ENCODE measurements at places on chromosomes 1 and 21.

- DNase-seq = no peak
Observed at GRCh38 chr1:181909010-181909409, 152.5 kb downstream of the ZNF648 start.

GRCh38 chr1:178371235-178371634 lies 125.5 kb downstream of the CLEC20A start:
- DNase-seq = no peak

DNA sequence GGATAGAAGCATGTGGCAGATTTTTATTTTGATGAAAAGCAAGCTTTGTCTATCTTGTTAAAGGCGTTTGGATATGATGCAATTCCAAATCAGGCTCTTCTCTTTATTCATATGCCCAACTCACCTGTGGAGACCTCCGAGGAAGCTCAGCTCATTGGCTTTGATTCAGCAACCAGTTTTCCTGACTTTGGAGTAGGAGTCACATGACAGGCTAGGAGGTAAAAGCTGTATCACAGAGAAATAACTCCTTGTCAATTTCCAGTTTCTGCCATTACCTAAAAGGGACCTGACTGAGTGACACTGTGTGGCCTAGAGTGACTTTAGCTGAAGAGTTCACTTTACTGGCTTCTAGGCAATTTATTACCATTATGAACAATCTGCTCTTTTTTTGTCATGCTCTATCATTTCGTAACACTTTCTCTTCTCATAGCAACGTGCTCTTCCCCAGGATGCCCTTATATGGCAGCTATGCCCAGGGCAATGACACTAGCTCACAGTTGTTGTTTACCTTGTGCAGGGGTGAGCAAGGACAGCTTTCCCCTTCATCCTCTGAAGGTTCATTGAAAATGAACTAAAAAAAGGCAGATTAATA lies 107.2 kb downstream of the KCNK1 start:
- DNase-seq = peak; percentile 11

- no peak for DNase-seq
Observed at GRCh38 chr1:70778056-70778762, 269.4 kb downstream of the PTGER3 start.

DNA sequence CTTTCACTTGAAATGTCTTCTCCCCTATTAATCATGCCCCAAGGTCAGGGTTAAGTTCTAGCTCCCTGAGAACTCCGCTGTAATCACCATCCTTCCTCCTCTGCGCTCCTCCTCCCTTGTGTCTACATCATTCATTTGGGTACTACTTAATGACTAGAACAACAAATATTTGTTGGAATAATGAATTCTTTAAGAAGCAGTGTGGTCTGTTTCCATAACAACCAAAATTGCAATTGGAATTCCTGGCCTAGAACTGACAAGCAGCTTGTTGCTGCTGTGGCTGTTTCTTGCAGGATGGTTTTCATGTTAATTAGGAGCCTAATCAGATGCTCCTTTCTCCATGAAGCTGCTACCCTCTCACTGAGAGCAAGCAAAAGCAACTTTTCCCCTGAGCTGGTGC lies 192.5 kb downstream of the ZZZ3 start:
- no peak for DNase-seq

GRCh38 chr1:34696981-34697380 lies 57.9 kb upstream of the GJB5 start:
- no peak for DNase-seq

- no peak for DNase-seq
Observed at GRCh38 chr1:83923553-83923952, 75.4 kb downstream of the TTLL7 start.

DNA sequence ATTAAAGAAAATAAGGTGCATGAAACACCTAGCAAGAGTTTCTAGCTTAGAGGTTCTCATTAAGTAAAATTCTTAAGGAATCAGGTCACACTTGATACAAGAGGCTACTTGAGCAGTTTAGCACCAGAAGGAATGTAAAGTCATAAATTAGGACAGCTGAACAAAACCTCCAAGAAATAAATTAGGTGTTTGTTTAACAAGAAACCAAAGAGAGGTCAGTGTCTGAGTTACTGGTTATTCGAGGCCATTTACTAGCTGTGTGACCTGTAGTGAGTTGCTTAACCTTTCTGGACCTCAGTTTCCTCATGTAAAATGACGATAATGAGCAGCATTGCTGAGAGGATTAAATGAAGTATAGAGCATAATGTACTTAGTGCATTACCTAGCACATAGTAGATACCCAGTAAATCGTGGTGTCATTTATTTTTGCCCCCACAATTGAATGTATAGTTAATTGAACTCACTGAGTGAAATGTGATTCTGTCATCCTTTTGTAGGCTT lies 908 bp upstream of the ELK4 start:
- no peak for DNase-seq
